ENCODE measurements at places on chromosomes 7 and 10.

DNA sequence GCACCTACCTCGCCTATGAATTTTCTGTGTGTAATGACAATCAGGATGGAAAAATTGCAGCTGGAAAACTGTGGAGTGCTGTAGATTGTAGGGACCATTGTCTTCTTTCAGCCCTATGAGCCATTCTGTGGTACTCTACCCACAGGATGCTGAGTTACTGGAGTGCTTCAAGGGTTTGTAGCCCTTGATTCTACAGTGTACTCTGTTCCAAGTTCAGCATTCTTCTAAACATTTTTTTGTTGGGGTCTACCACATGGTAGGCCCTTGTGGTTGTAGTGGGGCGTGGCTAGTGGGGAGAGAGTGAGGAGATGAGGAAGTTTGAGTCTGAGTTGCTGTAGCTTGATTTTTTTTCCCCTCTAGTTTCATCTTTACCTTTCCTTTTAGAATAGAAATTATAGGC lies 33.5 kb downstream of the REEP3 start:
- DNase-seq = peak; percentile 71

DNA sequence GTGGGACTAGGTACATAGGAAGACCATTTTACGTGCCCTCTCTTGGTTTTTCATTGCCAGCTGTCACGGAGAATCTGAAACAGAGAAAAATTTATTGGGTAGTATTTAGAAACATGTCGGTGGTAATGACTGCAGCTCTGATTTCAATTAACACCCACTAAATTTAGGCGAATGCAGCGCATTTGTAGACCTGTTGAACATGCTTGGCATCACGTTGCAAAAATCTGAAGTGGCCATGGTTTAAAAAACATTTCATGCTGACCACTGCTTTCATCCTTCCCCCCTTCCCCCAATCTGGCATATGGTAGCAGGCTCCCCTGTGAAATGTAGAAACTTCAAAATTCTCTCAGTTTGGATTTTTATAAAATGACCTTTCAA lies 34.0 kb downstream of the LRMDA start:
- DNase-seq = no peak

DNA sequence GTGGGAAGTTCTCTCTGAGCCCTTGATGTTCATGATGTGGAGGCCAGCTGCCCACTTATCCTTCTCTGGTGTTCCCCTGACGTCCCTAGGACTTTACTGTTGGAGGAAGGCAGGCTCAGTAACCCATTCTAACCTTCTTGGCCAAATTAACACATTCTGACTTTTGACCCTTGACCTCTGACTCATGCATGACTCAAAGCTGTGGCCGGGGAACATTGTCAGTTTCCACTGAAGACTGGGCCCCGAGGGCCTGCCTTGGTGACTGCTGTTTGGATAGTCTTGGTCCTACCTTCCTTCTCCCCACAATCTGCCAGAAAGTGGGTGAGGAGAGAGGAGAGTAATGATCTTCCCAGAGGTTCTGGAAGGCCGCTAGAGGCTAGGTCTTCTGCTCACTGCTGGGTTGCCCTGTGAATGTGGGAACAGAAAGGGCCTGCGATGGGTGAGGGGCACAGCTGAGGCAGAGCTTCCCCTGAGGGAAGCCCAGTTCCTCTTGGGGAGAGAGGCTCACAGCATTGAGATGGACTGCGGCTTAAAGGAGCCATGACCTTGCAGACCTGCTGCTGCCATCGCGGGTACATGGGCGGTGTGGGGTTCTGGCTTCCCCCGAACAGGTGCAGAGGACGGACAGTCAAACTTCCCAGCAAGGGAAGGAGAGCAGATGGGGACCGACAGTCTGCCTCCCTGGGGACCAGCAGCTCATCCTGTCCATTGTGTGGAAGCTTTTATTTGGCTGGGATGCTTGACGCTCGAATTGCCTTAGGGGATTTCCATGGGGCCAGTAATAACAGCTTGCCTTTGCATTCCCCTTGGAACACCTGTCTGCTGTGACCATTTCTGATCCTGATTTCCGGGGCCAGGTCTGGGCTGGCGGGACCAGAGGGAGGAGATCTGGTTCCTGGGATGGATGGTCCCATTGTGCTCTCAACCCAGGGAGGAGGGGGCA lies 43.8 kb downstream of the ADAMTS14 start:
- DNase-seq = peak; percentile 76

GRCh38 chr10:104447331-104447730 lies 93.7 kb downstream of the CFAP58 start:
- DNase-seq = no peak

DNA sequence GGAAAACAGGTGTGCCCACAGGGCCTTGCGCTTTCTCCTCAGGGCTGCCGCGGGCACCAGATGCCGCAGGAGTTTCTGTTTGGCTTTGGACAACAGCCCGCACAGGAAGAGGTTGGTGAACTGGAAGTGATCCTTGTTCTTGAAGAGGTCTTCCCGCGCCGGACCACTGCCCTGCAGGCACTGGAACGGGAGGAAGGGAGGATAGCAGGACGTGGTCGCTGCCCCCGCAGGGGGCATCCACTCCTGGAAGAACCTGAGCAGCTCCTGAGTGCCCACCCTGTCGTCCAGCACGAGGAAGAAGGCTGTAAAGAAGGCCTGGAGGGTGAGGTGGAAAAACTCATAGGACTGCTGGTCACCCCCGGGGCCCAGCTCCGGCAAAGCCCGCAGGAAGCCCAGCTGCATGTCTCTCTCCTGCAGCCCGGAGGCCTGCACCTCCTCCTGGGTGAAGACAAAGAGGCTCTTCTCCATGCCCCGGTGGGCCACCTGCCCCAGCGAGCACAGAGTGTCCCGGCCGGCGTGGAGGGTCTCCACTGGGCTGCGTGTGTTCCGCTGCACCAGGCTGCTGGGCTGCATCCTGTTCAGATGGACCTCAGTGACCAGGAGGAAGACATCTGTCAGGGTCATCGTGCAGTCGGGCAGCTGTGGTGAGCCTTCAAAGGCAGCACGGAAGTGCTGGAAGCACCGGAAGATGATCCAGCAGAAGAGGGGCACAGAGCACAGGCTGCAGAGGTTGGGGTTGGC lies 26.9 kb downstream of the NOD1 start:
- no peak for DNase-seq

- DNase-seq = no peak
Observed at GRCh38 chr7:159151231-159151630, 6.6 kb upstream of the VIPR2 start.

GRCh38 chr10:22978918-22979317 lies 51.1 kb downstream of the ARMC3 start:
- no peak for DNase-seq

DNA sequence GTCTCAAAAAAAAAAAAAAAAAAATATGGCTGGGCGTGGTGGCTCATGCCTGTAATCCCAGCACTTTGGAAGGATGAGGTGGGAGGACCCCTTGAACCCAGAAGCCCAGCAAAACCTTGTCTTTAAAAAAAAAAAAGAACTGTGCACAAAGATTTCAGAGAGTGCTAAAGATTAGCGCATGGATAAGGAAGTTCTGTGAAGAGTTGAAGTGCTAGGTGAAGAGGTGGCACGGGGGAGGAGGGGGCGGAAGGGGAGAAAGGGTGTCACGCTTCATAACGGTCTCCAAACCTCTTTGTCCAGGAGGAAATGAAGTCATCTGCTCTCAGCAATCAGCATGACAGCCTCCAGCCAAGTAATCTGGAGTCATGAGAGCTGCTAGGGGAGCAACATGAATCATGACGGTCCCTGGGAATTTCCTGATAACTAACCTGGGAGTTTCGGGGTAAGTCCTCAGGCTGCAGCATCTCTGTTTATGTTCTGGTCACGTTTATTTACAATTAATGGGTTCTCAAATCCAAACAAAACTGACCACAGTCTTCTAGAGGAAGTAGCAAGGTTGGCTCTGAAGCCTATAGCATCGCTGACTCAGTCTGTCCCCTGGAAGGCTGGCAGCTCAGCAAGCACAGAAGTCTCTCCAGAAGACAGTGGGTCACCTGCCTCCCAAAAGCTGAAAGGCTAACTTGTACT lies 1.9 kb upstream of the PLAU start:
- DNase-seq = peak; percentile 95

GRCh38 chr10:84783386-84783785 lies 455.0 kb downstream of the CCSER2 start:
- no peak for DNase-seq

GRCh38 chr7:7920481-7920880 lies 48.1 kb upstream of the GLCCI1 start:
- no peak for DNase-seq

- DNase-seq = no peak
Observed at GRCh38 chr7:157757211-157757610, 420.4 kb downstream of the DNAJB6 start.
